A549 treated with RU486 at 1 μM for 4 hours (cell line): ENCODE measurements at places on chromosomes 6 and 20. TPM values are rescaled to one million over a fixed set of nuclear protein-coding genes. Genes with fewer than 3 reads are reported as not detected.

RAB44 gene
- 0.02 to 0.06 TPM (median 0.04 TPM) in 4 of 5 replicates, not detected in the other for total RNA-seq

RIPPLY2 gene
- 0.46 to 0.91 TPM (median 0.84 TPM) in 3 of 5 replicates, not detected in the others for total RNA-seq

PLEKHG1 gene
- 0.23 to 0.44 TPM (median 0.26 TPM) in 5 replicates for total RNA-seq

TBXT gene
- total RNA-seq, result not detected in 5 replicates

GRM1 gene
- 0.05 to 0.08 TPM (median 0.06 TPM) in 4 of 5 replicates, not detected in the other for total RNA-seq

SEL1L2 gene
- not detected in 5 replicates for total RNA-seq

ACTR5 gene
- 8.7 to 10.7 TPM (median 9.9 TPM) in 5 replicates for total RNA-seq

RSPH9 gene
- total RNA-seq, result 0.13 to 0.30 TPM (median 0.16 TPM) in 5 replicates

GMPR gene
- total RNA-seq, result 0.37 to 0.76 TPM (median 0.64 TPM) in 5 replicates

EFCAB8 gene
- total RNA-seq, result not detected in 5 replicates

TRIM38 gene
- 1.8 to 2.1 TPM (median 1.9 TPM) in 5 replicates for total RNA-seq

IL17A gene
- not detected in 5 replicates for total RNA-seq

CPNE5 gene
- 0.05 to 0.15 TPM (median 0.08 TPM) in 4 of 5 replicates, not detected in the other for total RNA-seq

DLL1 gene
- 0.14 to 0.29 TPM (median 0.22 TPM) in 5 replicates for total RNA-seq

MYMX gene
- not detected in 5 replicates for total RNA-seq

PDE10A gene
- total RNA-seq, result 29.1 to 34.8 TPM (median 33.0 TPM) in 5 replicates

CNR1 gene
- total RNA-seq, result 0.30 to 0.66 TPM (median 0.55 TPM) in 5 replicates

SLC24A3 gene
- total RNA-seq, result 0.03 TPM in 2 of 5 replicates, not detected in the others

ZSCAN16 gene
- total RNA-seq, result 4.0 to 5.2 TPM (median 4.9 TPM) in 5 replicates

HLA-DOB gene
- 0.13 to 0.21 TPM (median 0.13 TPM) in 3 of 5 replicates, not detected in the others for total RNA-seq

AIF1 gene
- not detected in 5 replicates for total RNA-seq

GSTA2 gene
- not detected in 5 replicates for total RNA-seq

GLO1 gene
- 52.5 to 104 TPM (median 94.4 TPM) in 5 replicates for total RNA-seq

HSPA1L gene
- 1.2 to 1.5 TPM (median 1.2 TPM) in 5 replicates for total RNA-seq

TLDC2 gene
- not detected in 5 replicates for total RNA-seq

WFDC10B gene
- total RNA-seq, result not detected in 5 replicates
